ENCODE measurements at places on chromosomes 12 and 14.

DNA sequence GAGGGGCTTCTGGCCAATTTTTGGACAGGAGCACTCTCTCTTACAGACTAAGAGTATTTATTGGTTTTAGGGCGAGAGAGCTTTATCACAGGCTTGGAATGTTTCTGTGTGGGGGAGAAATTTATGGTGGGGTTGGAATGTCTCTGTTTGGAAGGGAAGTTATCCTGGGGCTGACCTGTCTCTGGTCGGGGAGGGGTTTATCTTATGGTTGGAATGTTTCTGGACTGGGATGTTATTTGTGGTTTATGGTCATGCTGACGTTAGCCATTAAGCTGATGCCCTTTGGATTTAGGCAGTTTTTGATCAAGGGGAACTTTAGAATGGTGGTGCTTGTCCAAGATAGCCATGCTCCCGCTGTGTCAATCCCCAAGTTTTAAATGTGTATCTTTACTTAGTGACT lies 614.8 kb downstream of the DIO2 start:
- DNase-seq, result no peak

DNA sequence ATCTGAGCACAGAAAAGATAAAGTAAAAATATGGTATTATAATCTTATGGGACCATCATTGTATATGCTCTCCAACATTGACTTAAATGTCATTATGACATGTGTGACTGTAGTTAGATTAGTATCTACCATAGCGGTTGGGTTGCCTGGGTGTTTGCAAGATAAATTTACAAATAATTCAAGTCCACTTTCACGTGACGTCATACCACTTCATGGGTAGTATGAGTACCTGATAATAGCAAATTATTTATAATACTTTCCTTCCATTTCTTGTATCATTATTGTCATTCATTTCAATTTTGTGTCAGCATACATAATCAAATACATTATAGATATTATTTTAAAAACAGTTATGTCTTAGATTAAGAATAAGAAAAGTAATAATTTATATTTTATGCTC lies 20.2 kb downstream of the SLCO1B1 start:
- no peak for DNase-seq

- DNase-seq, result no peak
Observed at GRCh38 chr12:128815779-128816642, 7.7 kb downstream of the SLC15A4 start.

GRCh38 chr12:53972152-53972702 lies 699 bp upstream of the HOXC11 start:
- DNase-seq, result no peak

DNA sequence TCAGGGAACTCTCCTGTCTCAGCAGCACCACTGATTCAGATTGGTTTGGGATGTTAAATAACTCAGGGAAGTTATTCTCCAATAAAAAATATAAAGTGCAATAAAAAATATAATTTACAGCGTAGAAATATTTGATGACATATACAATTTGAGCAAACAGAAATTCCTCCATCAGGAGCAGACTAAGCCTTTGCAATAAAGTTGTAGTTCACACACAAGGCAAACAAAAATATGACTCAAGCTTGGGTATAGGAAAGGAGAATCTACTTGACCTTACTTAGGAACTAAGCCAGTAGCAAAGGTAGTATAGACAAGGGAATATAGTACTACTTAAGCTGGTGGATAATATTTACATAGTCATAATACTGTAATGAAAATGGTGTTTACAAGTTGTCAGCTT lies 264.1 kb downstream of the KIF21A start:
- DNase-seq, result no peak

DNA sequence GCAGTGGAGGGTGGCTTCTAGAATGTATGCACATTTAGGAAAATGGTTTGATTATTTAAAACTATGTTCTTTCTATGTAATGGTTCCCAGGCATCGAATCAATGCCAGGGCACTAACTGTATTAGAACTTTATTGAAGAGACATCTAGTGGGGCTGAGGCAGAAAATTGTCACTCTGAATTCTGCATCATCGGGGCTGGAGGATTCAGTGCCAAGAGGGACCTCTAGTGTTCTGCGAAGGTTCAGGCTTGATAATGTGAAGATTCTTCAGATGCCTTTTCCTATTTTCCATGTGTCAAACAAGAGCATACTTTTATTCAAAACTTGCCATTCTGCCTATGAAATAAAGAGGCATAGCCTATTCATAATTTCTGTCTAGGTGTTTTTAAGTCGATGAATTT lies 146.3 kb downstream of the CAND1 start:
- DNase-seq, result peak; percentile 34

DNA sequence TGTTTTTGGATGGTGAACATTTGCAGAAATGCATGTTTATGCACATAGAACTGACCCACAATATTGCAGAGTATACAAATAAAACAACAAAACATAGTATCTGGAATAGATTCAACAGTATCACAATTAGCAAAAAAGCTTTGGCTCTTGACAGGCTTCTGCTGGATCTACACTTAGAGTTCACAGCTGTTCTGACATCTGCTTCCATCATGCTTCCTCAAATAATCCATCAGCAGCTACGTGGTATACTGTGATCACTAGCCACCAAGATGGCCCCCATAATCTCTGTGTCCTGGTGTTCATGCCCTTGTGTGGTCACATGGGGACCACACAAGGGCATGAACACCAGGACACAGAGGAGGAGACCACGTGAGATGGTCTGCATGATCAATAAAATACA lies 166.6 kb upstream of the CCDC198 start:
- no peak for DNase-seq

DNA sequence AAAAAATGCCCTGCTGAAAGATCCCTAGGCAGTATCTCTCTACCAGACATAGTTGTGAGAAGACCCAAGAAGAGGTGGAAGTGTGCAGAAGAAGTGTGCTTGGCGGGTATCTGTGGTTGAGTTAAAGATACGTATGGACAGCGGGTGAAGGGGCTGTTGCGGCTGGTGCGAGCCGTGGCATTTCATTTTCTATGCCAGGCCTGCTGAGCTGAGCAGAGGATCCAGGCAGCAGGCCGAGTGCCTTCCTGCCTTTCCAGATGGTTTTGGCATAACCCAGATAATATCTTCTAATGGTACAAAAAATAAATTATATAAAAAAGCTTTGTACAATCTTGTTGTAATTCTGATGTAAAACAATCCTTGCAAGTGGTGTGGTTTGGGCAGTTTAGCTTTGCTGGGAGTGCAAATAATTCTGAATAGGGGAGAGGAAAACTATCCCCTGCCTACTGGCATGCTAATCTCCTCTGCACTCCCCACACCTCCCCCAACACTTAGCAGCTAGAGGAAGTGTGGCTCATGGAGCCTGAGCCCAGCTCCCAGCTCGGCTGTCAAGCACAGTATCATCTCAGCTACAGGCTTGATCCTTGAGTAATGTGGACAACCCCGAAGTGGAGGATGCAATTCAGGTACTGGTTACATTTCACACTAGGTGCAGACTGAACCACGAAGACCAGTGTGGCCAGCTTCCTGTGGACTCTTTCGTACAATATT lies 168.9 kb downstream of the VRK1 start:
- no peak for DNase-seq

GRCh38 chr12:5720381-5721005 lies 224.6 kb downstream of the ANO2 start:
- no peak for DNase-seq

- DNase-seq, result no peak
Observed at GRCh38 chr14:101634850-101635748, 73.8 kb downstream of the DIO3 start.

DNA sequence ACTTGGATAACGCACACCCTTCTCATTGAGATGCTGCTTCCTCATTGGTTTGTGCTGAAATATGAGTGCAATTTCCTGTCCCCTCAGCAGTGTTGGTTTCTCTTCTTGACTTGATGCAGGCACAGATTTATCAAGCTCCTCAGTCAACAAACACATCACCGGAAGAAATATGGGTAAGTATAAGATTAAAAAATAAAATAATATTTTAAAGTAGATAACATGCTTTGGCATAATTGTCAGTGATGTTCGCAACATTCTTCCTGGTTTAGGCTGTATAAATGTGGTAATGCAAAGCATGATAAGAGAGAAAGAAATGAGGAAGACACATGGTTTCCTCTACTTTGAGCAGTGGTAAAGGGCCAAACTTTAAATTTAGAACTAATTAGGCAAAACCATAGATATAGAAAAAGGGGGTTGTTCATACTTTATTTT lies at the start of gene GPR65:
Gene GPR65 (plus strand): TSS at position 86 of the 432 bp plus-strand sequence. CDS start 5,713 bp downstream, outside the sequence.
- no peak for DNase-seq

DNA sequence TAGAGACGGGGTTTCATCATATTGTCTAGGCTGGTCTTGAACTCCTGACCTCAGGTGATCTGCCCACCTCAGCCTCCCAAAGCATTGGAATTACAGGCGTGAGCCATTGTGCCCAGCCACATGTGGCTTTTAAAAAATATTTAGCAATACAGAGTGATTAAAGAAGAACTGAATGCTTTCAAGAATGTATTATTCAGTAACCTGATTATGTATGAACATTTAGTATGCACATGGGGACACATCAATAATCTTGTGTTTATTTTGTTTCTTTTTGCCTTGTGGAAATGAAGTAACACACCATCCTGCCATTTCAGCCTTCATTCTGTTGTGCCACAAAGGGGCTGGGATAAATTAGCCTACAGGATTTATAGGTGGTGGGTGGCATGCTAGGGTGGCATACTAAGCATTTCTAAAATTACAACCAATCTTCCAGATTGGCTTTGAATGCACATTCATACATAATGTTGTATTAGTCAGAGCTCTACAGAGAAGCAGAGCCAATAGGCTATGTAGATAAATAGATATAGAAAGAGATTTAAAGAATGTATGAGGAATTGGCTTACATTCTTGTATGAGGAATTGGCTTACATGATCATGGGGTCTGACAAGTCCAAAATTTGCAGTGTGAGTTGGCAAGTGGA lies 25.5 kb upstream of the TXNRD1 start:
- no peak for DNase-seq

DNA sequence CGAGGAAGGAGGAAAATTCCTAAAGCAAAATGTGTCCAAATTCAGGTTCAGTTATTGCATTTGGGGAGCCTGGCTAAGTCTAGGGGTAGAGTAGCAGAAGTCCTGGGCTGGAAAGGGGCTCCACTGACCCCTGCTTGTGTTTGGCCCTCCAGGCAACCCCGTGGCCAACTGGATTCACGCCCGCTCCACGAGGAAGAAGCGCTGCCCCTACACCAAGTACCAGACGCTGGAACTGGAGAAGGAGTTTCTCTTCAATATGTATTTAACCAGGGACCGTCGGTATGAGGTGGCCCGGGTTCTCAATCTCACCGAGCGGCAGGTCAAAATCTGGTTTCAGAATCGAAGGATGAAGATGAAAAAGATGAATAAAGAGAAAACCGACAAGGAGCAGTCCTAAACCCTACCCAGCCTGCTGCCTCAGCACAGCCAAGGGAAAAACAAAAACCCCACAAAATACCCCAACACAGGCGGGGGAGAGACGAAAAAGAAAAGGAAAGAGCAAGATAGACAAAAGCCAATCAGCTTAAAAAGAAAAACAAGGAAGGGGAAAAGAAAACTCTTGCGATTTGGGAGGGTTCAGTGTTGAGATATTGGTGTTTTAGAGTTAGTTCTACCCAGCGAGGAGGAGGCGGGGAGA lies 2.4 kb downstream of the HOXC9 start:
- no peak for DNase-seq

GRCh38 chr12:30796313-30796780 lies 41.6 kb upstream of the CAPRIN2 start:
- peak; percentile 44 for DNase-seq

DNA sequence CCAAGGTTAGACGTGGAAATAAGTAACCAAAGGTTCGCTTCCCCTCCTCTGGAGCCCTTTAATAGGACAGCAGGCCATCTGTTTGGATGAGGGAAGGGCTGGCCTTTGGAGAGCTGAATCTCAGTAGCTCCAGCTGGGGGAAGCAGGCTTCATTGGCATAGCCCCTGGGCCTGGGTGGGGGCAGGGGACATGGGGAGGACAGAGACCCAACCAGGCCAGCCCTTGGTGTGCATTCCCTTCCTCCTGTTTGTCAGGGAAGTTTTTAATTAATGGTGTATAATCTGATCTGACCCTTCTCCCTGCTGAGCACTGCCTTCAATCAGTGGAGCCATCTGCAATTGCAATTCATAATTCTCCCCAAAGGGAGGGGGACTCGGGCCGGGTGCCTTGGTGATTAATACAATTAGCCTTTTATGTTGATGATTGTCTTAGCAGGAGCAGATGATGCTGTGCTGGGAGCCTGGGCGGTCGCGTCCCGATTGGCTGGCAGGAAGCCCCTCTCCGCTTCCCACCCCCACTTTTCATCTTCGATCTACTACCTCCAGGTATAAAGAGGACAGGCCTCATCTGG lies 6.4 kb downstream of the AQP6 start:
- DNase-seq, result no peak

- DNase-seq, result no peak
Observed at GRCh38 chr14:33349871-33350270, 411.2 kb downstream of the NPAS3 start.

DNA sequence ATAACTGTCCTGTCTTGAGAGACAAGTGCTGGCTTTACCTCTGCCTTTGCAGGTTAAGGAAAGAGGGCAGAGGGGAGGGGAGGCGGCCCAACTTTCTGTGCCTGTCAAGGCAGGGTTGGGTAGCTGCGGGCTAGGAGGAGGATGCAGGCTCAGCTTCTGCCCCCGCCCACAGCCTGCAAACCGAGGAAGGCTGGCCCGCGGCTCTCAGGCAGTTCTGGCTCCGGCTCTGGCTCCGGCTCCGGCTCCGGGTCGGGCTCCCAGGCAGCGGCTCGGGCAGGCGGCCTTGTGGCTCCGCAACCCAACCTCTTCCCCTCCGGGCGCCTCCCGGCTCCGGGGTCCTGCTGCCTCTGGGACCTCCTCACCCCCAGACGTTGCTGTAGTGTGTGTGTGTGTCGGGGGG lies 92.9 kb downstream of the TMEM30B start:
- DNase-seq, result no peak

DNA sequence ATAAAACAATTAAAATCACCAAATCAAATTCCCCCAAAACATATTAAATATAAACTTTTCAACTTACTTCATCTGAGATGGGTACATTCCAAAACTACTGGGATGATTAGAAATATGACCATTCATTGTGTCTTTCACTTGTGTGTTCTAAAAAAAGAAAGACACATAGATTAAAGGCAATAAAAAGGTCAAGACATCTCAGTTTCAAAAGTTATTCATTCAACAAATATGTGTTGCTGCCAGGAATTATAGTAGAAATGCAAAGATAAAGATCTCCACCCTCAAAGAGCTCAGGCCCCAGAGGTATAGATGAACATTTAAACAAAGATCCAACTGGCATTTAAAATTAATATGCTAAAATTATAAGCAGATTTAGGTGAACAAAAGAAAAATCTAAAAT lies 106.4 kb downstream of the EPS8 start:
- DNase-seq, result no peak

Measured in NCI-H345 (cell line).